ENCODE measurements at places on chromosomes 1 and 21.

DNA sequence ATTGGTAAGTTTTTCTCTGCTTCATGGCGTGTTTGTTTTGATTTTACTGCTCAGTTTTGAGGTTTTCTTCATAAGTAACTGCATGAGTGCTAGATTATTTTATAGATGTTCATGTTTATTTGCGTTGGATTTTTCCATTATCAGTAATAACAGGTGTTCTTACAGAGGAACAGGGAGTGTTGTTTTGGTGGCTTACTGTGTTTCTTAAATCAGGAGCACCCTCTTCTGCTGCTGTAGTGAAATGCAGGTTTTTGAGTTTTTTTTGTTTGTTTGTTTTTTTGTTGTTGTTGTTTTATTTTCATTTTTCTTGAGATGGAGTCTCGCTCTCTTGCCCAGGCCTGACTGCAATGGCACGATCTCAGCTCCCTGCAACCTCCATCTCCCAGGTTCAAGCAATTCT is 32.6 kb downstream of the CTBS start:
- DNase-seq, result no peak

DNA sequence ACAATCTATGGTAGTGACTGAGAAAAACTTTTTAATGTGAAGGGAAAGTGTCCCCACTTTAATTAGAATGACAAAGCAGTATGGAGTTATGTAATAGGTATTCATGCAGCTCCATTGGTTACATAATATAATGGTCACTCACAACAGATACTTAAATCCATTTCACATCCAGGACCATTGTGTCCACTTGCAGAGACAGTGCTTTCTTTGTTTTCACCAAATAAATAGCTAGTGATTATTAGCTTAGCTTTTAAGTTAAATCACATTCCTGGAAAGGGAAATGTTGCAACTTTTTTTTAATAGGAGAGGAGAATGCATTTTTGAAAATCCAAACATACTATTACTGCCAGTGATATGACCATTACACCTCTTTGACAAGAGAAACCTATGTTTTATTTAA is 22.9 kb downstream of the RGL1 start:
- no peak for DNase-seq

DNA sequence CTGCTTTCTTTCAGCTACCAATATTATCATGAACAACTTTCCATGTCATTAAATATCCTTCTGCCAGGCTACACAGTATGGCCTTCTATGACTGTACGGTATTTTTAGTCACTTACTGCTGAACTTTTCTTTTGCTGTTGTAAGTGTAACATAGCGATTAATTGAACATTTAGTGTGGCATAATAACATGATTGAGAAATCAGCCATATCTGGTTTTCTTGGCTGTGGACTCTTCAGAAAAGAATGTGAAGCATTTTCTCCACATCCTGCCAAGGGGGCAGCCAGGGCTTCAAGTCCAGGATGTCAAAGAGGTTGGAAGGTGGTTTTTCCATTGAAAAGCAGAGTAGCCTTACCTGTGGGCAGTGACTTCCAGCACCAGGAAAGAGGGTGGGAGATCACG is 8.8 kb upstream of the AHCYL1 start:
- DNase-seq, result no peak

GRCh38 chr1:43878854-43879253 is 54.7 kb upstream of the ARTN start:
- no peak for DNase-seq

GRCh38 chr1:75722966-75723365 is 1.5 kb upstream of the ACADM start:
- DNase-seq, result no peak

DNA sequence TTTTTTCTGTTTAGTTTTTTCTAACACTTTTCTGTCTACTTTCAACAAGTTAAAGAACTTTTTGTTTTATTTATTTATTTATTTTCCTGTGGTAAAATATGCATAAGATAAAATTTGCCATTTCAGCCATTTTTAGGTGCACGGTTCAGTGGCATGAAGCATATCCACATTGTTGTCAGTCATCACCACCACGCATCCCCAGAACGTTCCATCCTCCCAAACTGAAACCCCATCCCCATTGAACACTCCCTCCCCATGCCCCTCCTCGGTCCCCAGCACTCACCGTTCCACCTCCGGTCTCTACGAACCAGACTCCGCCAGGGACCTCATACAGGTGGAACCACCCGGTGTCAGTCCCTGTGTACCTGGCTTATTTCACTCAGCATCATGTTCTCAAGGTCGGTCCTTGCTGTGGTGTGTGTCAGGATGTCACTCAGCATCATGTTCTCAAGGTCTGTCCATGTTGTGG is 118.1 kb downstream of the SIK1 start:
- DNase-seq, result no peak

- no peak for DNase-seq
Measured at GRCh38 chr1:17201201-17202021, 3.5 kb upstream of the PADI1 start.

DNA sequence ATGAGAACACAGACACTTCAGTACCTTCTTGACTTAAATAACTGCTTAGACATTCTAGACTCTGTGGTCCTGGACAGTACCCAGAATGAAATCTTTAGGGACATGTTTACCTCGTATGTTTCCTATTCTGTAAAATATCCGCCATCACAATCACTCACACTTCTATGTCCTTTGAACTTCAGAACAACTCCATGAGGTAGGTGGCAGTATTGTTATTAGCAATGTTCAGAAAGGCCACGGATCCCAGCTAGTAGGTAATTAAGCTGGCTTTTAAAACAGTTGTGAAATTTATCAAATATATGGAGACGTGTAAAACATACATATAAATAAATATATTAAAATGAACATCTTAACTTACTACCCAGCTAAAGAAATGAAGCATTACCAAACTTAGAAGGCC is 83.4 kb downstream of the CACHD1 start:
- no peak for DNase-seq

DNA sequence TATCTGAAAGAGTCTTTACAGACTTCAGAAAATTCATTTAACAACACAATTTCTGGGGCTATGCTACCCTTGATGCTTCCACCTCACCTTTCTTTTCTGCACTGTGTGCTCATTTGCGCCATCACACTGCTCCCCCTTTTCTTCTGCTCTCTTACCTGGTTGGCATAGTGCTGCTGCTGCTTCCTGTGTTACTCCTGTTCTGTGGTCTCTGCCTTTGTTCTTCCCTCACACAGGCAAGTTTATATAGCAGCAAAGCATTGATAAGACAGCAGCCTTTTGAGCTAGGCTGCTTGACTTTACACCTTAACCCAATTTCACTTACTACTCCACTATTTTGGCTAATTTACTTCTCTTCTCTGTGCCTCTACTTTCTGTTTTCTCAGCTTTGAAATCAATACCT is 18.3 kb downstream of the SGIP1 start:
- DNase-seq, result no peak

- DNase-seq, result no peak
Measured at GRCh38 chr21:31162827-31163226, 124.6 kb upstream of the KRTAP19-8 start.

- DNase-seq, result no peak
Measured at GRCh38 chr1:19476450-19477190, 8.7 kb downstream of the CAPZB start.

DNA sequence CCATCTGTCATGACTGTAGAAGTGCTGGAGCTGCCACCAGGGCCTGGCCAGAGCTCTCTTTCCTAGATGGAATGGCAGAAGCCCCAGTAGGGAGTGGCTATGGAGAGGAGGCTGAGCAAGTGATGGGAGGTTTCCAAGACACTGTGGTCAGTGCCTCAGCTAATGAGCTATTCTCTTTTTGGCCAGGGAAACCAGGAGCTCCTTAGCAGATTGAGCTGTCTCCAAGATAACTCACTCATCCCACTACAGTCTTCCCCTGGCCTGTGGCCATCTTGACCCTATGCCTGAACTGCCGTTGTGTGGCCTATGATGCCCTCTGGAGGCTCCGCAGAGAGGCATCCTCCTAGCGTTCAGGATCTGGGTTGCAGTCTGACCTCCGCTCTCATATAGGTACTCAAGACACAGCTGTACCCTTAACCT is 60.5 kb downstream of the ERI3 start:
- no peak for DNase-seq

DNA sequence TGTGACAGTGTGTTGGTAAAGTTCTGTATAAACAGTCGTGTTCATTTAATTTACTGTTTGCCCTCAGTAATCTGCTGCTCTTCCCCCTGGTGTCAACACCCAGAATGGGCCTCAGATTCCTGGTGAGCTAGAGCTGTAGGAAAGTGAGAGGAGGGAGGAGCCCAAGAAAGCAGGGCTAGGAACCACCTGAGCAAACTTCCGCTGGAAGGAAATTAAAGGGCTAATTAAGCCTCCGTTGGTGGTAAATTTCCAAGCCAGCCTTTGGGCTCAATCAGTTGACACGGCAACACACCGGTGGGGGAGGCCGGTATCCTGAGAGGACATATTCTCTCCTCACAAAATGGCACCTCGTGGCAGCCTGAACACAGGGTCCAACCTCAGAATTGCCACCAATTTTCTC is 32.9 kb downstream of the RAB3B start:
- DNase-seq, result no peak

GRCh38 chr21:38859852-38860251 is 54.1 kb downstream of the ETS2 start:
- DNase-seq, result no peak

DNA sequence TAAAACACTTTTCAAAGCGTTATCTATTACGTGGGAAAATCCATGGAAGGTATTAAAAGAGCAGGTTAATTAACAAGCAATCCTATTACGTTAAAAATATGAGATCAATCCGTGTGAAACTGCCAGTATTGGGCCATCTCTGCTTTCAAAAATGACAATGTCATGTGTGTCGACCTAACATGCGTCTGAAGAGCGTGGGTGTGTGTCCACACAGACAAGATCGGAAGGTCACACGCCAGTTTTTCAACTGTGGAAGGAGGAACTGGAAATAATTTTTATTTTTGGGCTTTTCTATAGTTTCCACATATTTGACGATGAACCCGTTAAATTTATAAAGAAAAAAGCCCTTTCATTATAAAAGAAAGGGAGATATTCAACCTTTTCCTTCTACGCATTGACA is 17.6 kb upstream of the ALDH4A1 start:
- DNase-seq, result no peak

- DNase-seq, result no peak
Measured at GRCh38 chr1:67200755-67201154, 34.5 kb downstream of the IL23R start.

DNA sequence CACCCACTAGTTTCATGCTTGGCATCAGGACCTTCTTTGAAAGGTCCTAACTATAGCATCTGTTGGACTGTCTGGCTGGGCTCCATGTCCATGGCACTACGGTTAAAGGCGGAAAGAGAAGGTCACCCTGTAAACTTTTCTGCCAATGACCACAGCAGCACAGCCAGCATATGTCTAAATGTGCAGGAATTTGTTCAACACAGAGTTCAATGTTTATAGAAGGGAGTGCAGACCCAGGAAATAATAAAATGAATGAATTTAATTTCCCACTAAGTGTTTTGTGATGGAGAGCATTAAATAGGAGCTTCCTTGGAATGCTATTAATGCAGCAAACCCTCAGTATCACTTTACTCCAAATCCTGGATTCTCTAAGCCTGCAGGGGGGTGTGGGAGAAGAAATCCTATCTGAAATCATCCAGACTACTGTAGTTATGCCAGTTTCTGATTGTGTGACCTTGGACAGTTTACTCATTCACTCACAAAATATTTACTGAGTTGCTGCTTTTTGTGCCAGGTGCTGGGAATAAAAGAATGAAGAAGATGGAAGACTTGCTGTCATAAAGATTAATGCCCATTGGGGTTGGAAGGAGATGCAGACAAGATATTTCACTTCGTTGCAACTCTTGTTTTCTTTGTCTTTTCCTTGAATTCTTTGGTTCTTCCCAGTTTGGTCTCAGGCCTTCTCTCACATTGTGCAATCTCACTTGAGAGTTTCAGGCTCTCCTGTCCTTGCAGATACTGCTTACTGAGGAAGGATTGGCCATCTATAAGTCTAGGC is 195.0 kb downstream of the ROR1 start:
- no peak for DNase-seq

- DNase-seq, result no peak
Measured at GRCh38 chr1:14968251-14968851, 185.2 kb upstream of the TMEM51 start.

DNA sequence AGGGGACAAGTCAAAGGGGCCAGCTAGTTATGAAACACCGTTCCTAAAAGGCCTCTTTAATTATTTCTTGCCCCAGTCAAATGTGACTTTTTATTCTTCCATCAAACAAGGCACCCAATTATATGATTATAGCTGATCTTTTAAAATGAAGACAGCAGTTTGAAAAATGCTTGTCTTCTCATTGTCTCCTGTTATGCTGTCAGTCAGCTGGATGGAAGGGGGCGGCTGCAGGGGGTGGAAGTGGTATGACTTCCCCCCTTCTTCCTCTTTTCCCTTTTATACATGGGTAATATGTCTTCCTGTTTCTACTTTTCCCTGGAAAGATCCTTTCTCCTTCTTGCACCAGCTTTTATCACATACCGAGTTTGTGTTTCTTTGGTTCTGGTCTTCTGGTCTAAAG is 25.8 kb upstream of the KCNA10 start:
- no peak for DNase-seq

DNA sequence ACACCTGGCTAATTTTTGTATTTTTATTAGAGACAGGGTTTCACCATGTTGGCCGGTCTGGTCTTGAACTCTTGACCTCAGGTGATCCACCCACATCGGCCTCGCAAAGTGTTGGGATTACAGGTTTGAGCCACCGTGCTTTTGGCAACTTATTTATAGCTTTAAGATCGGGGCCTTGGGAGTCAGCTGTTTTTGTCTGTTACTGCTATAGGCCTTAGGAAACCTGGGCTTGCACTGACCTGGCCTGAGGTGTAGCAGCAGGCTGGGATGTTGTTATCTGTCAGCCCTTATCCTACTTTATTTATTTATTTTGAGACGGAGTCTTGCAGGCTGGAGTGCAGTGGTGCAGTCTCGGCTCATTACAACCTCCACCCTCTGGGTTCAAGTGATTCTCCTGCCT is 11.4 kb downstream of the SZRD1 start:
- DNase-seq, result no peak

DNA sequence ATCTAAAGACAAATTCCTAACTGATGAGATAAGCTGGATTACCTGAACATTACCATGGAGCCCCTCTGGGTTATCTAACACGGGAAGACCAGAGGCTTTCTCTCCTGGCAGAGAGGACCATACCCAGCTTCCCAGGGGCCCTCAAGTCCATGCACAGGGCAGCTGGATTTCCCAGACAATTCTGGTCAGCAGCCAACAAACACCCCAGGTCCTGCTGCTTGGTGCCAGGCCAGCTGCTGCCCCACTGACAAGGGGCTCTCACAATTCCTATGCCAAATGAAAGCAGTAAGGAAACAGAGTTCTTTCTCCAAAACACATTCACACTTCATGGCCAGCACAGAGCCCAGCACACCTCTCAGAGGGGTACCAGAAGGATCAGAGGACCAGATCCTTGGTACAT is 114.2 kb downstream of the HLCS start:
- no peak for DNase-seq

- no peak for DNase-seq
Measured at GRCh38 chr1:9984253-9984652, 12.8 kb upstream of the RBP7 start.

Data from activated CD8-positive, alpha-beta memory T cell treated with anti-CD3 and anti-CD28 coated beads for 48 hours (primary cell).